ENCODE measurements at places on chromosomes 12 and 14.

GRCh38 chr12:80178846-80179245 lies 79.5 kb downstream of the OTOGL start:
- no peak for DNase-seq

GRCh38 chr12:124371366-124371765 lies 76.5 kb downstream of the RFLNA start:
- no peak for DNase-seq

DNA sequence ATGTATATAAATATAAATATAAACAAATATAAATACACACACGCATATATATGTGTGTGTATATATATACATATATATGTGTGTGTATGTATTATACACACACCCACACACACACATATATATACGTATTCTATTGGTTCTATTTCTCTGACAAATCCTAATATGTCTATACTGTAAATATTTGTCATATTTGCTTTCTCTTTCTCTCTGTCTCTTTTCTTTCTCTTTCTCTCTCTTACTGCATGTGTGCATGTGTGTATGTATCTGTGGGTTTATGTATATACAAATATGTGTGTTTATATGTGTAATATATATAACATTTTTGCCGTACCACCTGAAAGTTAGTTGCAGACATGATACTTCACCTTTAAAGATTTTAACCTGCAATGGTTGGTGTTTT lies 174.2 kb upstream of the PLEKHG7 start:
- DNase-seq = no peak

DNA sequence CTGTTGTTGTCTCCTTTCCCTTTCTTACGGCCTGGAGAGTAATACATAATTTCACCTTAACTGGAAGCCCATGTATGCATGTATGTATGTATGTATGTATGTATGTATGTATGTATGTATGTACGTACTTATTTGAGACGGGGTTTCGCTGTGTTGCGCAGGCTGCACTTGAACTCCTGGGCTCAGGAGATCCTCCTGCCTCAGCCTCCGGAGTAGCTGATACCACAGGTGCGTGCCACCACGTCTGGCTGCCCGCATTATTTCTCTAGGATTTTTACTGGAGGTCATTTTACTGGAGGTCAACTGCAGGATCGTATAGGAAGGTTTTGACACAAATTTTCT lies 644 bp upstream of the OS9 start:
- DNase-seq = no peak

DNA sequence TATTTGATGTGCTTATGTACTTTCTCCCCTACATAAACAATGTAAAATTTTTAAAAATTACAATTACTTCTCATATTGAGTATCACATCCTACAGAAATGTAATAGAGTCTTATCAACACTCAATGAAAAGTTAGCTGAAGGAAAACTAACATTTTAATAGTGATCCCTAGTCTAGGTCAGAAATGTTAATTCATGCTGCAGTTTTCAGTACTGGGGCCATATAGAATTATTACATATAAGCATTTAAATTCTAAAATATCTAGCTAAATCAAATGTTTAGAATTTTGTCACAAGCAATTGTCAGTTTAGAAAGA lies 37.8 kb downstream of the SLC6A15 start:
- DNase-seq = no peak

DNA sequence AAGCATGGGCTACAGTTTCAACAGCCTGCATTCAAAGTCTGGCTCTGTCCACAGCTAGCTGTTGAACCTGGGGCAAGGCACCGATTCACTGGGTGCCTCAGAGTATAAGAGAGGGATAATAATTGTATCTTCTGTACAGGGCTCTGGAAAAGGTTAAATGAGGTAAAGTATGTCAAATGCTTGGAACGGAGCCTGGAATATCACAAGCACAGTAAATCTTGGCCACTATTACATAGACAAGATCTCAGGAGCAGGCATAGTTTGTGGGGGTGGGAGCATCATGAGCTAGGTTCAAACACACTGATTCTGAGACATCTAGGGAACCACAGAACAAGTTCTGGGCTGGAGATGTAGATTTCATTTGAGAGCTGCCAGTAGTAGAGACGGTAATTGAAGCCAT lies 203.7 kb upstream of the NUDT4 start:
- DNase-seq = peak; percentile 94

- DNase-seq = no peak
Observed at GRCh38 chr12:57781801-57782200, 786 bp upstream of the TSFM start.

DNA sequence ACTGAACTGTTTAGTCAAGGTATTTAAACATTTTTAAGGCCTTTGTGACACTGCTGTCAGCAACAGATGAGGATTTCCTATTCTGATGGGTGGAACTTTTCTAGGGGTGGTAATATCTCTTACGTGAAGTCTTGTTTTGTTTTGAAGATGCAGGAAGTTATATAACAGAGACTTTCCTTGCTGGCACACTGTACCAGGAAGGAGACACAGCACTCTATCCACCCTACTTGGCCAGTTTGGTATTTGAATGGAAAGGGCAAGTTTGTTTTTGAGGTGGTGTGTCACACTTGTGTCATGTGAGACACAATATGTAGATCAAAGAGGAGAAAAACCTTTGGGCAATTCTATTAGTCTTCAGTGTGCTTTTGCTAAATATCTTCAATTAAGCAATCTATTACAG lies 51.6 kb upstream of the SRP54 start:
- no peak for DNase-seq

- DNase-seq = no peak
Observed at GRCh38 chr12:43676183-43676813, 82.3 kb downstream of the PUS7L start.

DNA sequence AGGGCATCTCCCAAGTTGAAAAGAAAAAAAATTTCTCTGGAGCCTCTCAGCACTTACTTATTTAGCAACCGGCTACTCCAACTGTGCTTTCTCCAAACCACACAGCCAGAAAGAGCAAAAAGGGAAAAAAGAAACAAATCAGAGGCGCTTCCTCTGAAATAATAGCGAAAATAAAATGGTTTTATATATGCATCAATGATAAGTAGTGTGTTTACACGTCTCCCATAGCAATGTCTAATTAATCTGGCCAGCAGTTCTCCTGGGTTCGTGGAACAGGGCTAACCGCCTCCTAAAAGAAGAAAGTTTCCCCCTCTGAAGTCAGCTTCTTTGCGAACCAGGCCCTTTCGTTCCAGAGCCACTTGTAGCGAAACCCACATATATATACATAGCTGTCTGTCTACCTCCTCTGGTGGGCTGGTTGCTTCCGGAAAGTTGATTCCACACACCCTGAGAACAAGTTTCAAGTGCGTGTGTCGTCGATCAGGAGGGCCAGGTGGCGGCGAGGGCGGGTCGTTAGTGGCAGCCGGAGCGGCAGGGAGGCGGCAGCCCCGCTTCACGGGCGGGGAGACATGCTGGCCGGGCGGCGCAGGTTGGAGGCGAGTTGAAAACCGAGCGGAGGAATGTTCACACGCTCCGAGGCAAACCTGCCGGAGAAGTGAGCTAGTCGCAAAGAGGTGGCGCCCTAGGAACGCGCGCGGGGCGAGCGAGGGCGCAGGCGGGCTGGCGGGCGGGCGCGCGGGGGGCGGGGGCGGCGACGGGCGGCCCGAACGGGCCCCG lies 2.7 kb downstream of the PTHLH start:
- DNase-seq = no peak

- DNase-seq = no peak
Observed at GRCh38 chr12:131773582-131774221, 54.5 kb upstream of the MMP17 start.

GRCh38 chr12:27252934-27253333 lies 8.8 kb downstream of the STK38L start:
- no peak for DNase-seq

- DNase-seq = no peak
Observed at GRCh38 chr12:70828351-70828750, 92.2 kb downstream of the PTPRR start.

GRCh38 chr14:64407329-64407728 lies 19.2 kb downstream of the MTHFD1 start:
- no peak for DNase-seq

DNA sequence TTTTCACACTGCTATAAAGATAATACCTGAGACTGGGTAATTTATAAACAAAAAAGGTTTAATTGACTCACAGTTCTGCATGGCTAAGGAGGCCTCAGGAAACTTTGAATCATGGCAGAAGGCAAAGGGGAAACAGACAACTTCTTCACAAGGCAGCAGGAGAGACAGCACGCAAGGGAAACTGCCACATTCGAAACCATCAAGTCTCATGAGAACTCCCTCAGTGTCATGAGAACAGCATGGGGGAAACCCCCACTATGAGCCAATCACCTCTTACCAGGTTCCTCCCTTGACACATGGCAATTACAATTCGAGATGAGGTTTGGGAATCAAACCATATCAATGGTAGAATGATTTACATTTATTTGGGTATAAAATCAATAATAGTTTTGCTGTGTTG lies 558.5 kb downstream of the TMTC2 start:
- DNase-seq = no peak

DNA sequence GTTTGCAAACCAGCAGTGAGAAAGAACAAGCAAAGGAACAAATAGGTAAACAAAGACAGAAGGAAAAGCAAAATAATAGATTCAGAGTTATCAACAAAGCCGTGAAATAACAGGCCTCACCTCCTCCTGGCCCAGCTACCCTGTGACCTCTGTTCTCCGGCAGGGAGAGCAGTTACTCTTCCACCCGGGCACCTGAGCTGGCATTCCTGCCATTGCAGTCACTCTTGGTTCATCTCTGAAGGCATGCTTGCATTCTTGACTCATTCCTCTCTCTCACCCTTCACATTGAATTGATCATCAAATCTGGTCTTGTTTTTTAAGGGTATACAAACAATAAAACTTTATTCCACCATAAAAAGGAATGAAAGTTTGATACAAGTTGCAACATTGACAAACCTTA lies 95.1 kb downstream of the TTC8 start:
- no peak for DNase-seq

GRCh38 chr12:111761706-111762105 lies 5.0 kb upstream of the ALDH2 start:
- no peak for DNase-seq

DNA sequence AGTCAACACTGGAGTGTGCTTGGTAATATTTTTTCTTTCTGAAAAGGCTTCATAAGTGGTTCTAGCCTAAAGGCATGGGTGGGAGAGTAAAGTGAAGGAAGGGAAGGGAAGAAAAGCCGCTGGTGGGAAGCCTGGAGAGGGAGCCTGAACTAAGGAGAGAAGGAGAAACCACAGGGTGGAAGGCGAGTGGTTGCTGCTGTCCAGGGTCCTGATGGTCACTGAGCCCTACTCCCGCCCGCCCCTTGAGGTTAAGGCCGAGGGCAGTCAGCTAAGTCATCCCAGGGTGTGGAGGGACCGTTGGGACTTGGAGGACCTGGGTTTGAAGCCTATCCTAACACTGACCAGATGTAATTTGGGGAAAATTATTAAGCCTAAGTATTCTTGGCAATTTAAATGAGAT lies 189.1 kb downstream of the PIWIL1 start:
- DNase-seq = no peak

GRCh38 chr12:46371718-46372543 lies 642 bp downstream of the SLC38A2 start:
- DNase-seq = no peak

GRCh38 chr12:88572781-88573549 lies 7.3 kb downstream of the KITLG start:
- no peak for DNase-seq

- no peak for DNase-seq
Observed at GRCh38 chr12:41979574-41979973, 165.1 kb downstream of the GXYLT1 start.

GRCh38 chr14:22998329-22999012 lies 11.5 kb downstream of the C14orf93 start:
- DNase-seq = no peak

DNA sequence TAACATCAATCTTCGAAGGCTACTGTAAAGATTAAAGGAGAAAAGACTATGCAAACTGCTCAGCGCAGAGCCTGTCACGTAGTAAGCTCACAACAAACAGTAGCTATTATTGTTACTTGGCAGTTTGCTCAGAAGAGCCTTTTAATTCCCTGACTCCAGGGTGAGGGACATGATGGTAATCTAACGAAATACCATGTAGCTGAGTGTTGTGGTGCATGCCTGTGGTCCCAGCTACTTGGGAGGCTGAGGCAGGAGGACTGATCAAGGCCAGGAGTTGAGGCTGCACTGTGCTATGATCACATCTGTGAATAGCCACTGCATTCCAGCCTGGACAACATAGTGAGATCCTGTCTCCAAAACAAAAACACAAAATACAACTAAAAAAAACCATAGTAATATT lies 22.8 kb downstream of the HEBP1 start:
- no peak for DNase-seq

DNA sequence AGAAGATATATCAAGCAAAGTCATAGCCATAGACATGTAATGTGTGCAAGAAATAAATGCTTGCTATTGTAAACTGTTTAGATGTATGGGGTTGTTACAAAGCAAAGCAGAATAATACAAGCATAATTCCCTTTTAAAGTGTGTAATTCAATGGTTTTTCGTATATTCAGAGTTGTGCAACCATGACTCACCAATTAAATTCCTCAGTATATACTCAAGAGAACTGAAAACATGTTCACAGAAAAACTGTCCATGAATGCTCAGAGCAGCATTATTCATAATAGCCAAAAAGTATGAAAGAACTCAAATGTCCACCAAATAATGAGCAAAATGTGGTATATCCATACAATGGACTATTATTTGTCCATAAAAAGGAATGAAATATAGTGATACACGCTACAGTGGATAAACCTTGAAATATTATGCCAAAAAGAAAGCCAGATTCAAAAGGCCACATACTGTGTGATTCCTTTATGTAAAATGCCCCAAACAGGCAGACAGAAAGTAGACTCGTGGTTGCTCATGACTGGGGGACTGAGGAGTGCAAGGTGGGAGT lies 9.3 kb downstream of the GXYLT1 start:
- DNase-seq = no peak

DNA sequence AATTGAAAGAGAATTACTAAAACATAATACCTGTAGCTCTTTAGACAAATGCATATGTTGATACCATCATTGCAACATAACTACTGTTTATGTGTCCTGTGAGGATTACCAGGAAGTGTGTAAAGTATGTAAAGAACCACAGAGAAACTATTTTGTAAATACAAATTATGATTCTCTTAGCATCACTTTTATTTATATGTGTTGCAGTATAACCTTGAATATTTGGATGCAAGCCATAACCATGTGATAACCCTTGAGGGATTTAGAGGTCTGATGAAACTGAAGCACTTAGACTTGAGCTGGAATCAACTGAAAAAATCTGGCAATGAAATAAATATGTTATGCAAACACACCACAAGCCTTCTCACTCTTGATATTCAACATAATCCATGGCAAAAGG lies 77.5 kb downstream of the LRRC9 start:
- no peak for DNase-seq

- no peak for DNase-seq
Observed at GRCh38 chr14:102262929-102263462, 42.0 kb downstream of the MOK start.

- no peak for DNase-seq
Observed at GRCh38 chr12:18703911-18704310, 33.9 kb downstream of the PLCZ1 start.

GRCh38 chr12:102433304-102433703 lies 47.1 kb downstream of the IGF1 start:
- DNase-seq = no peak

GRCh38 chr14:95297832-95298231 lies 21.9 kb downstream of the CLMN start:
- DNase-seq = no peak

Data from NCI-H446 treated with DMSO at 0.1 percent for 48 hours (cell line).